ENCODE measurements at places on chromosomes 2 and 18.

GRCh38 chr2:188695953-188696352 is 278.2 kb upstream of the COL3A1 start:
- DNase-seq, result no peak

GRCh38 chr2:223235986-223236385 is 184.0 kb downstream of the KCNE4 start:
- DNase-seq, result no peak

DNA sequence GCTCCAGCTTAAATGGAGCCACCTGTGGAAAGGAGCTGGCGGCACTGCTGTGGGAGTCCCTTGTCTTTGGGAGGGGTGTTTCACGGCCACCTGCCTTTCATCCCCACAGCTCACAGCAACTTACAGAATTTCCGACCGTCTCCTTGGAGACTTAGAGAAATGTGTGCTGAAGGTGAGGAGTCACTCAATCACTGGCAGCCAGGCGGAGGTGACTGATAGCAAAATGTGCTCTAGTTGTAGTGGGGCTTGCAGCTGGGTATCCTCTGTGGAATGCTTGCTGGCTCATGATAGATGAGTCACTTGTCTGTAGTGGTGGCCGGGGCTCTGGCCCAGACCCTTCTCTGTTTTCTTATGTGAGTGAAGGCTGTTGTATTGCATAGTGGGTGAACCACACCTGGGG is 110.7 kb downstream of the SH3RF3 start:
- DNase-seq, result no peak

GRCh38 chr18:54880395-54881105 is 52.3 kb downstream of the RAB27B start:
- DNase-seq, result no peak

Data from stimulated activated CD8-positive, alpha-beta memory T cell treated with anti-CD3 and anti-CD28 coated beads, Interleukin-2, amount 100 ng/mL, for 1 hour (primary cell).